ENCODE measurements at places on chromosomes 6 and 20.

GRCh38 chr6:125251516-125252220, 50.1 kb downstream of the HDDC2 start:
- no peak for DNase-seq

DNA sequence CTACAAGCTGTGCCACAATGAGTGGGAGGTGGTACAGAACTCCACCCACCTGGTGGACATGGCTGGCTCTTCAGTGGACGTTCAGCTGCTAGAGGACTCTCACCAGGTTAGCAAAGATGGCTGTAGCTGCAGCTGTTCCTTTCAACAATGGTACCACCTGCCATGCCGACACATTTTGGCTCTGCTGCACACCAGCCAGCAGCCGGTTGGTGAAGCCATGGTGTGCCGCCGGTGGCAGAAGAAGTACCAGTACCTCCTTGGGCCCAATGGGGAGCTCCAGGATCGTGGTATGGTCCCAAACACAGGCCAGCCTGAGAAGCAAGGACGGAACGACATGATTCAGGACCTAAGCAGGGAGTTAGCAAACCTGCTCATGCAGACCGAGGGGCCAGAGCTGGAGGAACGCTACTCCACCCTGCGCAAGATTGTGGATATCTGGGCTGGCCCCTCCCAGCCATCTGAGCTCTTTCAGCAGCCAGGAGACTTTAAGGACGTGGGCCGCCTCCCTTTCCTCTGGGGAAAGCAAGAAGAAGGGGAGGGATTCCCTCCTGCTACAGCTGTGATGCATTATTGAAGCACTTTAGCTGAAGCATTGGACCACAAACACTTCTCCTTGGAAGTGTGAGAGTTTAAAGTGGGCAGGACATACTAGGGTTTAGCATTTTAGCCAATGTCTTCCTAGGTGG, 2.8 kb upstream of the ZSWIM1 start:
- no peak for DNase-seq

- DNase-seq: peak; percentile 31
Measured at GRCh38 chr6:129575378-129576118, 134.4 kb downstream of the ARHGAP18 start.

DNA sequence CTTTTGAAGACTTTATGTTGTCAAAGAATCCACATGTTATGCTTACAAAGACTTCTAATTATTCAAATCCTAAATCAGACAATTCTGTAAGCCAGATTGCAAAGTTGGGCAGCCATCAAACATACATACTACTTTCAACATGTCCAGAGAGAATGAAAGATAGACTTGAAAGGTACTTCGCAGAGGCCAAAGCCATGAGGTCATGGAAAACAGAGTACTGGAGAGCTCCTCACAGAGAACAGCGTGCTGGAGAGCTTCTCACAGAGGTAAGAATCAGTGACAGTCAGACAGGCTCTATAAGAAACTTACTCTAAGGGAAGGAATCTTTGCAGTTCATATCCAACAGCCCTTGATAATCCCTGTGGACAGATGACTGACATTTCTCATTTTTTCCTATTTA, 400.2 kb downstream of the GJA1 start:
- no peak for DNase-seq
